Stimulated activated CD8-positive, alpha-beta memory T cell treated with anti-CD3 and anti-CD28 coated beads, Interleukin-7, amount 100 ng/mL, for 4 hours (primary cell): ENCODE measurements at places on chromosomes 1 and 21.
A peak's percentile ranks its signal among the peaks of the same experiment; 100 is the strongest.

DNA sequence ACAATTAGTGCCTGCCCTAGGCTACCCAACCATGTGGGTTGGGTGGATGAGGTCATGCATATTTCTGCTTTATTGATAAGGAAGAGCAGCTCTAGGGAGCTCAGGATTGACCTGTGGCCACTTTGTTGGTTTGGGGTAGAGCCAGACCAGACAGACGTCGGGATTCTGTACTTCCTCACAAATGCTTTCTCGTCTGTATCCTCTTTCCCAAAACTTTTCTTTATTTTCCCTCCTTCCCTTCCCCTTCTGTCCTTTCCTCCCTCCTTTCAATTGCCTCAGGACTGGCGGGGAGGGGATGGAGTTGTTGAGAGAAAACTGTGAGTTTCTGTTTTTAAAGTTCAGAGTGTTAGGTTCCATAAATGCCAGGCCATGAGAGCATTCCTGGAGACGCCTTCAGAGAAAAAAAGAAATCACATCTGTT lies 68.0 kb downstream of the UCK2 start:
- no peak for DNase-seq

GRCh38 chr1:230901671-230902070 lies 33.4 kb upstream of the C1orf198 start:
- DNase-seq, result no peak

DNA sequence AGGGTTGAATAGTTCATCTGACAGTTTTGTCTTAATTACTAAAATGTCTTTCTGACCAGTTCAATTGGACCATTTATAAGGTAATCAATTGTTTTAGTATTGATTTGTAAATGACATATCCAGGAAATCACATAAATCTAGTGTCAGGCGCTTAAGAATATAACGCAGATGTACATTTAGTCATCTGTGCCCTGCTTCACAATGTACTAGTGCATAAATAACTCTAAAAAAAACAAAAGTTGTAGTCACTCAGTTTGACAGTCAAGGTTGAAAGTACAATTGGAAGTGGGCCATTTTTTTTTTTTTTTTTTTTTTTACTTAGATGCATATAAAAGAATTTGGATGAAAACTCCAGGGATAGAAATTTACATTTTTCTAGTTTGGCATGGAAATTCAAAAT lies 490.4 kb downstream of the PTPRC start:
- no peak for DNase-seq

DNA sequence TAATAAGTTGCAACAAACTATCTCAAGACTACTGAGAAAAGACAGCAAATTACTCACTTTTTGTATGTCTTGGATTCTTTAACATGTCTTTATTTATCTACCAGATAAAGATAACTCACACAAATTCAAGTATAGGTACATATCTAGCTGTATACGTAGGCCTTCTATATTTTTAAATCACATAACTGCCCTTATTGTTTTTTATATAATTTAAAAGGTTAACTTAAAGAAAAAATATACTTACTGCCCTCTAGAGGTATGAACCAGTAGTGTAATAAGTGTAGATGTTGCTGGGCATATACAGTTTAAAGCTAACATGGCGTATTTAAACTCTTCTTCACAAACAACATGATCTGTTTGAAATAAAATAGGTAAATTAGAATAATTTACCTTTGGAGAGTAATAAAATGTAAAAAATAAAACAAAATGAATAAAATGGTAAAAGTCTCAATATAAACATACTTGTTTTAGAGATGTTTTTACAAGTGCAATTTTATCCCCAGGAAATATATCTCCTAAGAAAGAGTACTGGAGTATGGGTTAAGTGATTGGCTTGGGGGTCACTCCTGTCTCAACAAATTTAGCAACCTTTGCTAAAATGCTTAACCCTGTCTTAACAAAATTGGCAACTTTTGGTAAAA lies 235.2 kb downstream of the KCNT2 start:
- no peak for DNase-seq

DNA sequence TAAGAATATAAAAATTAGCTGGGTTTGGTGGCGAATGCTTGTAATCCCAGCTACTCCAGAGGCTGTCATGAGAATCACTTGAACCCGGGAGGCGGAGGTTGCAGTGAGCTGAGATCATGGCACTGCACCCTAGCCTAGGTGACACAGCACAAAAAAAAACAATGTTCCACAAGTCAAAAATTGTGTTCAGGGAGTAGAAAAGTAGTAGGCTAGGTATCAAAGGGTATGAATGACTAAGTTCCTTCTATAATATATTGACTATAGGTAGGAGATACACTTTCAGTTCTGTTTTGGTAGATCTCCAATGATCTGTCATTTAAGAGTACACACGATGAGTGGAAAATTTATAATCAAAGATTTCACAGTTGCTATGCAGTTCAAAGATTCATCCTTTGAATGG lies 16.7 kb downstream of the USP48 start:
- DNase-seq, result no peak

DNA sequence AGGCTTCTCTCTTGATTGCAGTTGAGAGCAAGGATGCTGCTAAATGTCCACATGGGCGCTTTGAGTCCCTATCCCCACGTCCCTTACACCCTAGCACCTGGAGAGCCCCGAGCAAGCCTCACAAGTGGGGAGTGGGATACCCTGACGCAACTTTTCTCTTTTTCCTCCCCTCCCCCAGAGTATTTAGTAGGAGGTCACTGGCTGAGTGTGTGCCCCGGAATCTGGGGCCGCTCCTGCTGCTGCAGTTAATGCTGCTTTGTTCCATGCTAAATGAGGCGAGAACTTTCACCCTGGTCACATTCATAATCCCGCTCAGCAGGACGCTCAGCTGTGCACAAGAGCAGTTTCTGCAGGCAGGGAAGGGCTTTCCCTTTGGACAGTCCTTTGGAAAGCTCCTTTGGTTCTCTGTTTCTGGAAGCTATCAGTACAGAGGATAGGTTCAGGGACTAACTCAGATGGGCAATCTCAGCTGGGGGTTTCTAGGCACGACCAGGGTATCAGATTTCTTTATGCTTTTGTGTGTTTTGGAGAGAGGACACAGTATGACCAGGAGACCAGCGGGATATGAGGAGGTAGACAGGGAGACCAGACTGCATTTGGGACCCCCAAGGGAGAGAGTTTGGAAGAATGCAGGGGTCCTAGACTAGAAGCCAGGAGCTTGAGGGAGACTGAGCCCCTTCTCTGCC lies 75.9 kb downstream of the NOS1AP start:
- DNase-seq, result no peak

GRCh38 chr1:53971718-53972117 lies 25.6 kb downstream of the LRRC42 start:
- DNase-seq, result no peak

GRCh38 chr1:242454262-242455051 lies 70.0 kb downstream of the PLD5 start:
- no peak for DNase-seq

DNA sequence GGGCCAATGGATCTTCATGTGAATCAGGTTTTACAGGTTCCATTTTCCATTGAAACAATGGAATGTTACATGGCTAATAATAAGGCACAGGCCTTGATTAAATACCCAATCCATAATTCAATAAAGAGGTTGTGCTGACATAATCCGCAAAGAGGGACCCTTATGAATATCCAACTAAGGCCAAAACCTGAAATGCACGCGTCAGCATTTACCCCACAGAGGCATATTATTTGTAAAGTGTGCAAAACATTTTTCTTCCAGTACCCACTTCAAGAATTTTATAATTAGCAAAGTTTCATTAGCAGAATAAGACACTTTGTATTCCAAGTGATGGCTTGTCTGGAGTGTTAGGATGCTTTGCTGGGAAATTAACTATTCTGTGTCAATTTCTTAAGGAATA lies 220.6 kb upstream of the C8B start:
- DNase-seq, result no peak

GRCh38 chr1:93552741-93553455 lies 105.0 kb downstream of the FNBP1L start:
- DNase-seq, result no peak

DNA sequence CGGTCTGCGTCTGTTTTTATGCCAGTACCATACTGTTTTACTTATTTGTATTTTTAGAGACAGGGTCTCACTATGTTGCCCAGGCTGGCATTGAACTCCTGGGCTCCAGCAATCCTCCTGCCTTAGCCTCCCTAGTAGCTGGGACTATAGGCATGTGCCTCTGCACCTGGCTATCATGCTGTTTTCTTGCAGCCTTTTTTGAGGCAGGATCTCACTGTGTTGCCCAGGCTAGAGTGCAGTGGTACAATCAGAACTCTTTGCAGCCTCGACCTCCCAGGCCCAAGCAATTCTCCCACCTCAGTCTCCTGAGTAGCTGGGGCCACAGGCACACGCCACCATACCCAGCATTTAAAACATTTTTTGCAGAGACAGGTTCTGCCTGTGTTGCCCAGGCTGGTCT lies 5.3 kb upstream of the LRRC39 start:
- no peak for DNase-seq

DNA sequence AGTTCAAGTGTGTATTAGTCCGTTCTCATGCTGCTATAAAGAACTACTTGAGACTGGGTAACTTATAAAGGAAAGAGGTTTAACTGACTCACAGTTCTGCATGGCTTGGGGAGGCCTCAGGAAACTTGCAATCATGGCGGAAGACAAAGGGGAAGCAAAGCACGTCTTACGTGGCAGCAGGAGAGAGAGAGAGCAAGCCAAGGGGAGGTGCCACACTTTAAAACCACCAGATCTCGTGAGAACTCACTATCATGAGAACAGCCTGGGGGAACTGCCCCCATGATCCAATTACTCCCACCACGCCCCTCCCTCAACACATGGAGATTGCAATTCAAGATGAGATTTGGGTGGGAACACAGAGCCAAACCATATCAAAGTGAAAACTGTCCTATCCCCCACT lies 4.1 kb upstream of the MIS18A start:
- DNase-seq, result no peak

DNA sequence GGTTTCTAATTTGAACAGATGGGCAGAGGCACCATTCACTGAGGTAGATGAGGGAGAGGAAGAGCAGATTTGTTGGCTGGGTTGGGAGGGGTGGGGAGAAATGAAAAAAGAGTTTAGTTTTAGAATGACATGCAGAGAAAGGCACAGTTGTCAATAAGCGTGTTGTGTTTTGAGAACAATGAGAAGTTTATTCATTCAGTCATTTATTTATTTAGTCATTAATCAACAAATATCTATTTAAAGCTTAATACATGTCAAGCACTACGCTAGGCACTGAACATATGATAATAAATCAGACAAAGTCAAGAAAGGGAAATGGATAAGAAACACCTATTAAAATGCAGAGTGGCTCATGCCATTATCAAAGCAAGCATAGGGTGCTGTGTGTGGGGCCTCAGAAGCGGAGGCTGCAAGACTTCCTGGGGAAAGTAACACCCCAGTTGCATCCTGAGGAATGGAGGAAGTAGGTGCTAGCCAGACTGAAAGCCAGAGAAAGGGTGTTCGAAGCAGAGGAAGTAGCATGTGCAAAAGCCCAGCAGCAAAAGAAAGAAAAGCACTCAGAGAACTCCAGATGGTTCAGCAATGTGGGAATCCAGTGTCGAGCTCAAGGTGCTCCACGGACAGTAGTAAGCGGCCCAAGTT lies 114.1 kb downstream of the RNF220 start:
- DNase-seq, result no peak

GRCh38 chr1:91712981-91713841 lies 172.7 kb downstream of the TGFBR3 start:
- DNase-seq, result peak; percentile 44

DNA sequence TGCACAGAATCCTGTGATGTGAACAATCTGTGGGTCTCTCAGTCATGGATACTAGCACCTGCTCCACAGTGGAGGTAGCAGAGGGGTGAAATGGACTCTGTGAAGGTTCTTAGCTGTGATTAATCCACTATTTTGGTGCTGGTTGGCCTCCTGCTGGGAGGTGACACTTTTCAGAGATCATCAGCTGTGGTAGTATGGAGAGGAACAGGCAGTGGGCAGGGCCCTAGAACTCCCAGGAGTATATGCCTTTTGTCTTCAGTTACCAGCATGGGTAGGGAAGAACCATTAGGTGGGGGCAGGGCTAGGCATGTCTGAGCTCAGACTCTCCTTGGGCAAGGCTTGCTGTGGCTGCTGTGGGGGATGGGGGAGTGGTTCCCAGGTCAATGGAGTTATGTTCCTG lies 54.0 kb upstream of the KCNJ15 start:
- no peak for DNase-seq

- no peak for DNase-seq
These were observed 312.1 kb downstream of the BACH1 start for GRCh38 chr21:29610779-29611360.

- DNase-seq, result no peak
These were observed 128.0 kb upstream of the ADGRL2 start for GRCh38 chr1:81672766-81673165.

- DNase-seq, result no peak
These were observed 94.3 kb upstream of the GALNT2 start for GRCh38 chr1:229972600-229973296.

DNA sequence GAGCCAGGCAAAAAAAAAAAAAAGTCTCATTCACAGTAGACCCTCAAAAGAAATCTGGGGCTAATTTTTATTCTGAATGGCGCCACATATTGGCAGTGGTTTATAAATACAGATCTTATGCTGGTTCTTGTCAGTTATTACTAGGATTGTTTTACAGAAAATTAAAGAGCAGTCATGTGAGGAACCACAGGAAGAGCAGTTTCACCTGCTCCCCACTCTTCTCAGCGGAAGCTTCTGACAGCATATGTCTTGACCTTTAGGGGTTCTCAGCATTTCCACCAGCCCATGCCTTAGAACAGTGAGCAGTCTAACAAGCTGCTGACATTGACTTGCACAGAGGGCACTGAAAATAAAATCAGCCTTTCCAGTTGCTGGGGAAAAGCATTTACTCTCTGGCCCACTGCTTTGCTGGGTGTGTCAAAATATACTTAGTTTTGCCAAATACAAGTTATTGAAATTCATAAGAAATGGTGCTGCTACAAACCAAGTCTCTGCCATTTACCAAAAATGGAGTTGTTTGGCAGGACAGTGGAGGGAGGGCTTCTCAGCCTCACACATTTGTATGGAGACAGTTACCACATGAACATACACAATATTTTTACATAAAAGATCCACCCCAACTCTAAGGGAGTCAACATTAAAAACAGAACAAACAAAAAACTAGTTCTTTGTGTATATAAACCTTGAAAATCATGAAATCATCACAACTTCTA lies 144.2 kb downstream of the SYT2 start:
- no peak for DNase-seq

GRCh38 chr21:40466893-40467483 lies 380.0 kb downstream of the DSCAM start:
- DNase-seq, result no peak

GRCh38 chr1:209483691-209484090 lies 99.8 kb upstream of the CAMK1G start:
- no peak for DNase-seq
